ENCODE measurements at places on chromosomes 4 and X.
A peak's percentile ranks its signal among the peaks of the same experiment; 100 is the strongest.

DNA sequence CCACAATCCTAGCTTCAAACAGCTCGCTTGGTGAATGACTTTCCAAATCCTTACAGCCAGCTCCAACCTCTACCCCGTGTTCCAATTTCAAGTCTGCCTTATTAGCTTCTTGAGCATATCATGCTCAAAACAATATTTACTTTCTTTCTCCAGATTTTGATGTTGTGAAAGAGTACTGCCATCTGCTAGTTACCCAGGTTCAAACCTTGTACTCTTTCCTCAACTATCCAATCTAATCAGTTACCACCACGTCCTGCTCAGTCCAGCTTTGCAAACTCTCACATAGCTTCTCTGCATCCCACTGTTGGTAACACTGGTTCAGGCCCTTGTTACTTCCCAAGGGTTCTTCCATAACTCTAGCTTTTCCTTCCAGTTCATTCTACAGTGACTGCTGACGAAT is 179.1 kb downstream of the NR3C2 start:
- no peak for DNase-seq

DNA sequence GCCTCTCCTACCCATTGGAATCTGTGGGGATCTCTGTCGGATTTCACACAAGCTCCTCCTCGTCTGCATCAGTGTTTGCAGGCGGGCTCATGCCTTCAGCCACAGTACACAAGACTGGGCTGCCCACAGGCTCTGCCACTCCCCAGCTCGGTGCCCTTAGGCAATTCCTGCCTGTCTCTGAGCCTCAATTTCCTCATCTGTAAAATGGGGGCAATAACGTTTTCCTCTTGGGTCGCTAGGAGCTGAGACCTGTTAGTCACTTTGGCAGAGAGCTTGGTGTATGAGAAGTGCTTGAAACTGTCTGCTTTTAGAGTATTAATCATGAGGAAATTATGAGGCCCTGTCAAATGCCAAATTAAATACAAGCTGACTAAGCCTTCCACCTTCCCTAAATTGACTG is 27.6 kb upstream of the MSX1 start:
- no peak for DNase-seq

GRCh38 chr4:173258866-173259265 is 75.3 kb downstream of the HMGB2 start:
- no peak for DNase-seq

GRCh38 chr4:157294575-157294974 is 74.0 kb downstream of the GRIA2 start:
- DNase-seq: peak; percentile 60

- no peak for DNase-seq
Measured at GRCh38 chrX:25897758-25898157, 240.4 kb upstream of the MAGEB18 start.

DNA sequence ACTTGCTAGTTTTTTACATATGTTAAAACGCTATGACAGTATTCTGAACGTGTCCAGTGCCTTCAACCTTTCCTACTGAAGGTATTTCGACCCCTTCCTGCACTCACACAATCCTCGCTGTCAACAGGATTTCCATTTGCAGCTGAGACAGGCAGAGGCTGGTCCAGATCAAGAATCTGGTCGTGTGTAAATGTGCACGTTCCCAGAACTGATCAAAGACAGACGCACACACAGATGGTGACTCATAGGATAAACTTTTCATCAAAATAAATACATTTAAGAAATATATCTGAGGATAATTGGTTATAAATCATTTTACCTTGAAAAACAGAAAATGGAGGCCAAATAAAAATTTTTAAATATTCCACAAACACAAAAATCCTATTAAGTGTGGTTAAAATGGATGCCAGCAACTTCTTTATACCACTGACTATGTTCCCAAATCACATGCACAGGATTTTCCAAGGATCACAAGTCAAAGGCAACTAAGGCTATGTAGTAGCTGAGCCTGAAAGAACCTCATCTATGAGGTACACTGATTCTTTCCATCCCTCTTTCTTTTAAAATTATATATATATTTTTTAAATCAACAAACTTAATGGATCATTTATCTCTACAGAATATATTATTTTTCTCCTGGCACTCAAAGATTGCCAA is 85.9 kb downstream of the RNF150 start:
- DNase-seq: no peak

GRCh38 chr4:168565130-168565529 is 68.3 kb downstream of the PALLD start:
- DNase-seq: no peak

- DNase-seq: no peak
Measured at GRCh38 chrX:13994104-13994503, 35.6 kb downstream of the GEMIN8 start.

DNA sequence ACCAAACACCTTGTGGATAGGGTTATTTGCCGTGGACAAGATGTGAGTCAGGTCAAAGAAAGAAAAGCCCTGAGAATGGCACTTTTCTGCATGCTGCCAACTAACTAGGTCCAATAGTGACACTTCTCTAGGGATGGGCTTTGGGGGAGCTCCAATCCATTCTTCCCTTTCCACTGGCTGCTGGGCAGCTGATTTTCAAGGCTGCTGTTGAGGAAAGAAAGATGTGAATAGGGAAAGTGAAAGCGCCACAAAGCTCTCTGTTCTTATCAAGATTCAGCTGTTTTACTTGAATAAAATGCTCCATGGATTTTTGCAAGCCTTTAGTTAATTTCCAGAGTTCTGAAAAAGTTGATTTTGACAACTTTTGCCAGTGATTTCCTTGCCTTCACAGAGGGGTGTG is 244.2 kb upstream of the F9 start:
- no peak for DNase-seq

DNA sequence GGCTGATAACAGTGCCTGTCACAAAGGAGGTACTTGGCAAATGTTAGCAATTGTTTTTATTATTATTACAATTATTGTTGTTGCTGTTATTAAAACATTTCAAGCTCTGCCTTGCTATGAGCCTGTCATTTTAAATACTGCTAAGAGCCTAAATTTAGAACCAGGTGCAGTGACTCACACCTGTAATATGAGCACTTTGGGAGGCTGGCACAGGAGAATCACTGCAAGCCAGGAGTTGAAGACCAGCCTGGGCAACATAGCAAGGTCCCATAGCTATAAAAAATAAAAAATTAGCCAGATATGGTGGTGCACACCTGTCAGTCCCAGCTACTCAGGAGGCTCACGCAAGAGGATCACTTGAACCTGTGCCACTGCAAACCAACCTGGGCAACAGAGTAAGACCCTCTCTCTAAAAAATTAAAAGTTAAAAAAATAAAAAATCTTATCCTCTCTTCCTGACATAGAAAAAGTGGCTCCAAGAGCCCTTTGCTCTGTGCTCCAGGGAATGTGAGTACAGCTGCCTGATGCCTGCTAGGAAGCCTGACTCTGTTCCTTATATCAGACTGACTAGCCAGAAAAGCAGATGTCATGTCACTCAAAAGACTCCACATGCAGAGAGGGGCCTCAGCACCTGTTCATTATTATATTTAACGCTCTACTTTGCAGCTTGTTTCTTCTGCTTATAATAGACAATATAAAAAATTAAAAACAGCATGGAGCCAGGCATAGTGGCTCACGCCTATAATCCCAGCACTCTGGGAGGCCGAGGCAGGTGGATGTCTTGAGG is 234.0 kb downstream of the OPHN1 start:
- no peak for DNase-seq

GRCh38 chr4:108693819-108694218 is 43.4 kb downstream of the OSTC start:
- no peak for DNase-seq

- DNase-seq: no peak
Measured at GRCh38 chr4:187270154-187270553, 546.5 kb upstream of the FAT1 start.

GRCh38 chr4:108703370-108703769 is 53.0 kb downstream of the OSTC start:
- DNase-seq: no peak

DNA sequence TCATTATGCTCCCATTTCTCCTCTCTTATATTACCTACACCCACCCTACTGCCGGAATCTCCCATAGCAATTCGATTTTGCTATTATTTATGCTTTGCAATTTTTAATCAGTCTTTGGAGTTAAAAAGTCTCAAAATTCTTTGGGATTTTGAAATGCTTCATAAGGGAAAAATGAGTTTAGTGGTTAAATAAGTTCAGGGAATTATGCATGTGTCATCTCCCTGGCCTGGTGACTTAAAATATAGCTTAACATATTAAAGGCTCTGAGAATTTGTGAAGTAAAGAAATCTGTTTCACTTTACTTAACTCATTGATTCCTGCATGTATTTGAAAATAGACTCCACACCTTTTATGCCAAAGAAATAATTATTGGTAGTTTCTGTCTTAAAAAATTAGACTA is 185.1 kb upstream of the DIPK2B start:
- DNase-seq: no peak

GRCh38 chr4:24262616-24263015 is 321.7 kb downstream of the DHX15 start:
- DNase-seq: no peak

- DNase-seq: no peak
Measured at GRCh38 chrX:153537526-153538295, 20.3 kb downstream of the ATP2B3 start.

DNA sequence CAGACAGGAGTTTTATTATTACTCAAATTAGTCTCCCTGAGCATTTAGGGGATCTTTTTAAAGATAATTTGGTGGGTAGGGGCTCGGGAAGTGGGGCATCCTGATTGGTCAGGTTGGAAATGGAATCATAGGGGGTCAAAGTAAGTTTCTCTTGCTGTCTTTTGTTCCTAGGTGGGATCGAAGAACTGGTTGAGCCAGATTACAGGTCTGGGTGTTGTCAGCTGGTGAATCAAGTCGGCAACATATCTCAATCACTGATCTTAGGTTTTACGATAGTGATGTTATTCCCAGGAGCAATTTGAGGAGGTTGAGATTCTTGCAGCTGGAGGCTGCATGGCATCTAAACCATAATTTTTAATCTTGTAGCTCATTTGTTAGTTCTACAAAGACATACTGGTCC is 629.5 kb upstream of the AMOT start:
- no peak for DNase-seq

DNA sequence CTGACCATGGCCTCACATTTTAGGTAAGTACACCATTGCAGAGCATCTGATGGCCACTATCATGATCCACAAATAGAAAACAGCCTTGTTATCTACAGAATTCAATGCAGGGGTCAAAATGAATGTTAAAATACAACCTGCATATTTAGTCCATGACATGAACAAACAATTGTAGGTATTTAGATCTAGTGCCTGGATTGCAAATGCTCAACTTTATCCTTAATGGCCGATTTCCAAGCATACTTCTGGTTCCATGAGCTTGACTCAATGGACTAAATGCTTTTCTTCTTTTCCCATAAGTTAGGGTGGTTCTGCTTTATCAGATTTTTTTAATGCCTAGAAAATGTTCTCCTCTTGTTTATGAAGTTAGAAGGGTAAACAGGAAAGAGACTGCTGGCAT is 139.2 kb upstream of the TTC29 start:
- DNase-seq: no peak

GRCh38 chrX:117957128-117957527 is 159.5 kb downstream of the KLHL13 start:
- DNase-seq: no peak
